ENCODE measurements at places on chromosomes 6 and 20.

GRCh38 chr20:31987744-31988143, 19.8 kb downstream of the XKR7 start:
- no peak for DNase-seq

DNA sequence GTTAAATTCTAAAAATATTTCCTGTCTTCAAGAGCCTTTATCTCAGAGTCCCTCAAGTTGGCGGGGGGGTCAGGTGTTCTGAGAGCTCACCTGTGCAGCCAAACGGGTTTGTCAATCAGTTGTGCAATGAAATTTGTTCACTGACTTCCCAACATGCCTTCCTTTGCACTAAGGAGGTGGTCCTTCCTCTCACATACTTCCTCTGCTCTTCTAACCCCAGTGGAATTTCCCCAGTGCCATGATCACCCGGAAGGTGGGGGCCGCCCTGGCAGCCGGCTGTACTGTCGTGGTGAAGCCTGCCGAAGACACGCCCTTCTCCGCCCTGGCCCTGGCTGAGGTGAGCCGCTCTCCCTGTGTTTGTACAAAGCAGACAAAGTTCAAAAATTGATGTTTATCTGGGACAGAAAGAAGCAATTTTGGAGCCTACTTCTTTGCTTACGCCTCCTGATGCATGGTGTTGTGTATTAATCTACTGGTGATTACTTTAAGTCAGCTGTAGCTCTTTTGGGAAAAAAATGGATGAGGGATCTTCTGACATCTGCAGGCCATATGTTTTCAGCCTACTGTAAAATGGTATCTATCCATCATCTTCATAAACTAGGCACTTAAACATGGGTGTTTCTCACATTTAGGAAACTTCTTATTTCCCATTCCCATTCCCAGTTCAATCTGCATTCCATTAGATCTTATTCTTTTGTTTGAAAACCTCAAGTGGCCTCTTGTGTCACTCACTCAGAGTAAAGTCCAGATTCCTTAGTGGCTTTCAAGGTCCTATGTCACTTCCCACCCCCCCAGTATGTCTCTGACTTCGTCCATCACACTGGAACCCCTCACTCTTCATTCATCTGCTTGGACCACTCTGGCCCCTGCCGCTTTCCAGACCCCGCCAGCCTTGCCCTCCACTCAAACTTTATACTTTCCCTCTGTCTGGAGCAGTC, 10.1 kb downstream of the ALDH5A1 start:
- DNase-seq: no peak

DNA sequence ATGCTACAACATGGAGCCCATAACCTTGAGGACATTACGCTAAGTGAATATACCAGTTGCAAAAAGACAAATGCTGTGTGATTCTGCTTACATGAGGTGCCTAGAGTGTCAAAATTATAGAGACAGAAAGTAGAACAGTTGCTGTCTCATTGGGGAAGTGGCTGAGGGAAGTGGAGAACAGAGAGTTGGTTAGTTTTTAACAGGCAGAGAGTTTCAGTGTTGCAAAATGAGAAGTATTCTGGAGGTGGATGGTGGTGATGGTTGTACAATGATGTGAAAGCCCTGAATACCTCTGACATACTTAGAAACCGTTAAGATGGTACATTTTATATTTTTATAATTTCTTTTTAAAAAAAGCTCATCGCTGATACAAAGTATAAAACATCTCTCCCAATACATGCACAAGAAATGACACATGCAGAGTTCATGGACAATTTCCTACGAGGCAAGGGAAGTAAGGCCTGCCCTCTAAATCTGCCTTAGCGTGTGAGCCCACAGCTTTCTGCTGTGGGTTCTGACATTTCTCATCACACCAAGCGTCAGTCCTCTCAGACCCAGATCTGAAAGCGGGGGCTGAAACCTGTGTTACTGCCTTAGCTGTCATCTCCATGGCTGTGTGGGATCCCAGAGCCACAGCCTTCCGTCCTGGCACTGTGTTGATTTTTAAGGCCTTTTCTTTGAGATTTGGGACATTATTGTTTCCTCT, 126.0 kb downstream of the RNASET2 start:
- no peak for DNase-seq

GRCh38 chr6:3377536-3378397, 79.1 kb downstream of the SLC22A23 start:
- no peak for DNase-seq

- DNase-seq: no peak
Measured at GRCh38 chr6:168678588-168678987, 237.6 kb downstream of the SMOC2 start.

DNA sequence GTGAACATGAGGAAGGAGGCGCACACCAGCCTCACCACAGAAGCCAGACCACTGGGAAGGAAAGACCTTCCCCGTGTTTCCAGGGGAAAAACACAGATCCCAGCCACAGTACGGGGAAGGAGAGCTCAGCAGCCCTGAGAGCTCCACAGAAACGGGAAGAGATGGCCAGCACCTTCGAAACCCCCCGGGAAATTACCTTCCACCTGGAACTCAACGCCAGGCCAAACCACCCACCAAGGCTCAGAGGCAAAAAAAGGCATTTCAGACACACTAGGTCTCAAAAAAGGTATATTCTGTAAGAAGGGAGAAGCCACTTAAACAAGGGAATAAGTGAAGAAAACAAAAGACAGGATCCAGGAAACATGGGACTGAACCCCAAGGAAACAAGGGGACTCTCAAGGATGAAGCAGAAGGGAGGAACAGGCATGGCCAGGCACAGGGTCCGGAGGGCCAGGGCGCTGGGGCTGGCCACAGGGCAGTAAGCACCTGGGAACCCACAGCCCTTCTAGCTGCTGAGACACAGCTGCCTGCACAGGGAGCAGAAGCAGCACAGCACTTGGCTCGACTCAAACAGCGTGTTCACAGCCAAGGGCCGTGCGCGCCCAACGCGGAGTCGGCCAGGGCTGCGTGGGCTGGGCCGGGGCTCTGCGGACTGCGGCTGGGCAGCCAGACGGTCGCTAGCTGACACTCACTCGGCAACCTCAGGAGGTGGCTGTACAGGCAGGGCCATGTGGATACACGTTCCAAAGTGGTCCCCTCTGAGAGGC, 44.6 kb downstream of the TAF4 start:
- DNase-seq: no peak

DNA sequence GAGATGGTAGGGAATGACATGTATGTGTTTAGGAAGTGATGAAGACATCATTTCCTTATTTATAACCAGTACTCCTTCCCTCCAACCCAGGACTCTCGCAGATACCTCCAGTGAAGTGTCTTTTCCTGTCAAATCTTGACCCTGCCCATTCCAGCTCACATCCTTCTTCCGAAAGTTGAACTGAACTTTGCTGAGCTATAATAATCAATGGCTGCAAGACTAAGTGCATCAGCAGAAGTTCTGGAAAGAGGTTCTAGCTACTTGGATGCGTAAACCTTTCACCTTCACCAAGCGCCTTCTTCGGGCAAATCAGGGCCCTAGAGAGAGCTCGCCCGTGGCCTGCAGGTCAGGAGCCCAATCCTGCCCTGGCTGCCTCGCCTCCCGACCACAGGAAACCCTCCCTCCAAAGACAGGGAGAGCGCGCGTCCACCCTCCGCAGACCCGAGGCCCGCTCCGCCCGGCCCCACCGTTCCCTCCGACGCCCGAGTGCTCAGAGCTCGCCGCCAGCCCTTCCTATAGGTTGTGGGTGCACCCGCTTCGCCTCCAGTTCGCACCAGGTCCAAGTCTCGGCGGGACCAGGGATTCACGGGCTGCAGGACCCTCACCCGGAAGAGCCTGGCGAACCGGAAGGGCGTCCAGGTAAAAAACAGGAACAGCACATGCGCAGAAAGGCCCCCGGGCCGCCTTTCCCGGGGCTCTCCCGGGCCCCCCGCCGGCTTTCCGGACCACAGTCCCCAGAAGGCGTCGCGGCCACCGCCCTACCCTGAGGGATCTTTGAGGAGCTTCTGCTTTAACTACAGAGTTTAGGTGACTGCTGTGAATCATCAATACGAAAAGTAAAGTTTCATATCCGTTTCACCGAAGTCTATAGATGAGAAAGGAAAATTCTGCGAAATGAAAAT, at the start of gene ZNF334:
TSS of gene ZNF334 (minus strand) at position 617 of the 902 bp plus-strand sequence. CDS start 1,457 bp downstream, outside the sequence.
- no peak for DNase-seq

DNA sequence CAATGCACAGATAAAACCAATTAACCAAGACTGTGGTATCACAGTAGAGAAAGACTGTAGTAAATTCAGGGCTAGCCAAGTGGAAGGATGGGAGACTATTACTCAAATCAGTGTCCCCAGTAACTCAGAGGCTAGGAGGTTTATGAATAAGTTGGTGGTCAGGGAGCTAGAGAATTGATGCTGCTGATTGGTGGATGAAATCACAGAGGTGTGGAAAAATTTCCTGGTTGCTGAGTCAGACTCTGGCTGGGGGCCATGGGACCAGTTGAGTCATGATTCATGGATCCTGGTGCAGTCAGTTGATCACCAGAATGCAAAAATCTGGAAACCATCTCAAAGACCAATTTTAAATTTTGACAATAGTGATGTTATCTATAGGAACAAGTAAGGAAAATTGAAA, 555.9 kb downstream of the C6orf118 start:
- DNase-seq: no peak

DNA sequence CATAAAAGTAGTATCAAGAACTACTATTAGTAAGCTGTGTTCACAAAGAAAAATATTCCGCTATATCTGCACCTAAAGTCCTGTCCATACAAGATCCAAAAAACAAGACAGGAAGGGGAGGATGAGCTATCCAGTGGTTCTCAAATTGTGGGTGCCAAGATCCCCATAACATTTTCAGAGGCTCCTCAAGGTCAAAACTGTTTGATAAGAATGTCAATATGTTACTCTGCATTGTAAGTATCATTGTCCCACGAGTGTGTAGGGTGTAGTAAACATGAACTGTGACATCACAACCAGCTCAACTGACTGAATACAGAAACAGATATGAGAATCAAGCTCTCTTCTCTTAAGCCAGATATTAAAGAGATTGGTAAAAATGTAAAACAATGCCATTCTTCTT, 81.9 kb upstream of the HIVEP1 start:
- DNase-seq: no peak

- DNase-seq: no peak
Measured at GRCh38 chr6:79470728-79471127, 66.5 kb downstream of the LCA5 start.

DNA sequence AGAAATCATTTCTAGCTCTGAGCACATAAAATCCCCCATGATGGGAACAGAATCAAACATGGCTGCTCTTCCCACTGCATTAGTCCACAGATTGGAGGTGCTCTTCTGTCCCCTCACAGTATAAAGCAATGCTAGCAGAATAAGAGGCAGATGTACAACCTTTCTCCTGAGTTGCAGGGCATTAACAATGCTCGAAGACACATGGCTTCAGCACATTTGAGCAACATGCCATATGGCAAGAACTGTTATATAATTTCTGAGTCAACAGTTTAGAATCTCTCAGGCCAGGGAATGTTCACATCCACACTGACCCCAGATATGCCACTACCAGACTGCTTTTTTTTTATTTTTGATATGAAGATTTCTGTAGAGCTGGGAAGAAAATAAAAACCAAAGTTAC, 119.6 kb downstream of the KIF13A start:
- DNase-seq: no peak

- no peak for DNase-seq
Measured at GRCh38 chr20:60152792-60153191, 194.6 kb downstream of the CDH26 start.

DNA sequence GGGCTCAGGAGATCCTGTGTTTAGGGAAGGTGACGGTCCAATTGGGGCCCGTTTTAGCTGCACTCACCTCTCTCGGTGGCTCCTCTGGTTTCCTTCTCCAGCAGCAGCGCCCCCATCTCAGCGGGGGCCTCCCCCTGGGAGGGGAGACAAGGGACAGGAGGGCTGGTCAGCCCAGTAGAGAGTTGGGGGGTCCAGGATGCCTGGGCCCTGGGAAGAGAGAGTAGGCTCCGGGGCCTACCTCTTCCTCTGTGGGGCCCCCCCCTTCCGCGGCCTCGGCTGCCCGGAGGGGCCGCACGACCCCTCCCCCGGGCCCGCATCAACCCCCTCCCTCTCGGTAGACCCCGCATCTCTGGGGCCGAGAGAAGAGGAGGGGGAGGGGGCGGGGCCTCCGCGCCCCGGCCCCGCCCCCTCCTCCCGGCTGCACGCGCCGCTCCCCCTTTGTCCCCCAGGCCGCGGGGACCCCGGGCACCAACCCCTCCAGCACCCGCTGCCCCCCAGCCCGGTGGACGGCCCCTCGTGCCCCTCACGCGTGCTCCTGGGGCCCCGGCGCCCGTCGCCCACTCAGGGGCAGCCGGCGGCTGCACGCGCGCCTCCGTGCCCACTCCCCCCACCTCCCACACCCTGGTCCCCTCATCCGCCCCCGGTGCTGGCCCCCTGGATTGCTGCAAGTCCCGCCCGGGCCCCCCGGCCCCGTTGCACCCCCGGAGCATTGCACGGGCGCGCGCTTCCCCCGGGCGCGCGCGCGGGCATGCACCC, 464 bp downstream of the EHMT2 start:
- no peak for DNase-seq

- DNase-seq: peak; percentile 58
Measured at GRCh38 chr20:62010551-62011402, 54.9 kb downstream of the TAF4 start.

- no peak for DNase-seq
Measured at GRCh38 chr6:144265390-144265789, 19.7 kb upstream of the UTRN start.

Data from stimulated activated CD4-positive, alpha-beta T cell treated with anti-CD3 and anti-CD28 coated beads, Interleukin-4, amount 100 ng/mL, for 4 hours (primary cell).